ENCODE measurements at places on chromosomes 4 and X. TPM values are rescaled to one million over a fixed set of nuclear protein-coding genes. Genes with fewer than 3 reads are reported as not detected.

- no peak for DNase-seq
Measured at GRCh38 chrX:47174846-47175587, 18.6 kb upstream of the UBA1 start.

DNA sequence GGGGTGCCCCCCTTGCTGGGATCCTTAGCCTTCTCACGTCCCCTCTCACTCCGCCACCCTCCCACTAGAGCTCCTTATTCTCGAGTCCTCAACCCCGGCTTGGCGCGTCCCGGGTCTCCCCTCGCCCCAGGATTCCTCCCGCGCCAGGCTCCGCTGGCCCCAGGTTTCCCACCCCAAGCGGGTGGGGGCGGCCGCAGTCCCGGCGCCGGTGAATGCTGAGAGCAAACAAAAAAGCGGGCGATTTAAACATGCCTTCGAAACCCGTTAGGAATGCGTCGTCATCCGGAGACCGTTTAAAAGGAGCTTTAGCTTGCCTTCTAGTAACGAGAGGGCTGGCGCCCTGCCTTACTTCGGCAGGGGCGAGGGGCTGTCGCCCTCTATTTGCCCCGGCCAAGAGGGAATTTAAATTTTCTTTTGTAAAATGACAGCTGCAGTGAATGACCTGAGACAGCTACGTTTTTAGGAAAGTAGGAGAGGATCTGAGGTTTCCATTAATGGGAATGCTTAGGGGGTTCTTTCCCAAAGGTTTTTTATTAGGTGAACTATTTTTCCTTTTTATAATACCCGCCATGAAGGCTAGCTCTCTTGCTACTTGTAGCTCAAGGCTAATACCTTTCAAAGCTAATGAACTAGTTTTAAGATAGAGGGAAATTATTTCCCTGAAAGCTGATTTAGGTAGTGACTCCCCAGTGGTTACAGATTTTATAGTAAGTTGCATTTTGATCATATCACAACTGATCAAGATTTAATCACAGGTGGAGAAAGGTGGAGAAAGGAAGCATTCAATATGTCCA, 3.1 kb downstream of the JADE1 start:
- DNase-seq: peak; percentile 66

DNA sequence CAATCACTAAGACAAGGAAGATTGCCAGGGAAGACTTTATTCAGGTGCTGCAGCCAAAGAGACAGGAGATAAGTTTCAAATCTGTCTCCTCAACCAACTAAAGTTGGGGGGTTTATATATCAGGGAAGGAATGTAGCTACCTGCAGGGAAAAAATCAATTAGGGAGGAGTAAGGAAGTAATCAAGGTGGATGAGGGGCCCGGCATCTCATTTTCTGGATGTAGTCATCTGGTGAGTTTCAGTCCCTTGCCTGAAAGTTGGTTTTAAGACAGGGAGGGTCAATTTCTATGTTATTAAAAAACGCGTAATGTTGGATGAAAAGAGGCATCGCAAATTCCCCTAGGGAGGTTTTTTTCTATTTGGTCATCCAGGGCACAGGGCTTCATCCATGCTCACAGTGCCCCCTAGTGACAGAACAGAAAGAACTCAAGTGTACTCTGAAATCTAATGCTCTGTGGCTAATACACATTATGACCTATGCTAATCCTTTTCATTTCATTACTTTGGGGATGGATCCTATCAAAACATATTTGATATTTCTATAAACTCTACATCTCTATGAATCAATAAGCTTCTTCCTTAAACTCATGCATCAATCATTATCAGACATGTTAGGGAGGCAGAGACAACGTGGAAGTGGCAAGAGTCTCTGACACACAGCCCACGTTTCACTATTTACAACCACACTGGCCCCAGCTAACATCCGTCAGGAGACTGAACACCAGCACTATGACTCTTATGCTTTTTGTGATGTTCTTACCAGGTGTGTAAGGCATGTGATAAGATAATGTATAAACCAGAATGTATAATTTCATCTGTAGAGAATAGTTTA, 1577.0 kb upstream of the TENM3 start:
- peak; percentile 85 for DNase-seq

DNA sequence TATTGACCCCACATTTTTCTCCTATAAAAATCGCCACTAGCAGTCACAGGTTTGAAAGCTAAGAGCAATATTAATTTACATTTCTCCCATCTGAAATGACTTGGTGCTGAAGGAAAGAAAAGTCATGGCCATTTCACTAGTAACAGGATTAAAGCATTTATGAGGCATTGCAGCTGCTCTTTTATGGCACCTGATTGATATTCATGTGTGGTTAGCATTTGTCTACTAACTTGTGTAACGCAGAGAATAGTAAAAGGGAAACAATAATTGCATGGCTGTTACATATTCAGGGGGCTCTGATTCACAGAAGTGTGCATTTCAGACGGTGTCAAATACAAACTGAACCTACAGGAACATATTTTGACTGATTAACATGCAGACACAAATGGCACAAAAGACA, 5.2 kb downstream of the PCDH19 start:
- no peak for DNase-seq

GRCh38 chrX:149205937-149206336, 299.2 kb downstream of the IDS start:
- DNase-seq: no peak

NUDT10 gene
- total RNA-seq: not detected

- DNase-seq: no peak
Measured at GRCh38 chr4:1772853-1773538, 20.1 kb upstream of the FGFR3 start.

TMEM35A gene
- not detected for total RNA-seq

DNA sequence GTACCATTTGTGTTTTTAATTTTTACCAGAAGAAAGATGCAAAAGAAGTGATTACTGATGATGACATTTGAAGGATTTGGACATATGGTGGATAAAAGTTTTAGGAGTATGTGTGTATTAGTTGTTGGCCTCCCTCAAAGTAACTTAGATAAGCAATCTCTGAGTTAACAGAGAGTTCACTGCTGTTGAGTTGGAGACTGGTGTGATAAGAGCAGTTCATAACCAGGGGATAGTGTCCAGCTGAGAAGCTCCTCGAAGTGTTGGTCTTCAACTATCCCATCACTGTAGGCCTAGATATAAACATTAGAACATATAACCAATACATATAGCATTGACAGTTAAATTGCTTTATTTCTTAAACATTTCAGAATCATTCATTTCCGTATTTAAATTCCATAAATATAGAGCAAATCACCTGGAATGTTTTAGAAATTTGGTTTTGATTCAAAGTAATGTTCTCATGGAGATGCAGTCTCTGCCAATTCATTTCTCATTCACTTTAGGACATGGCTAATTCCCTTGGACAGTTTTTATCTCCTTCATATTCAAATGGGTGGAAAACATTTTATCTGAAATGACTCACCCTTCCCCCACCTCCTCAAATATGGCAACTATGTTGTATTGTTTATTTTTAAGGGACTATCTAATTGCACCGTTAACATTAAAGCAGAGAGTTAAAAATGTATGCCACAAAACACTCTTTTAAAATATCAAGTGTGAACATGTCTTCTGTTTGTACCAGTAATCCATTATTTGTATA, 136.8 kb upstream of the SLC4A4 start:
- DNase-seq: no peak

ASMT gene
- not detected for total RNA-seq

DNA sequence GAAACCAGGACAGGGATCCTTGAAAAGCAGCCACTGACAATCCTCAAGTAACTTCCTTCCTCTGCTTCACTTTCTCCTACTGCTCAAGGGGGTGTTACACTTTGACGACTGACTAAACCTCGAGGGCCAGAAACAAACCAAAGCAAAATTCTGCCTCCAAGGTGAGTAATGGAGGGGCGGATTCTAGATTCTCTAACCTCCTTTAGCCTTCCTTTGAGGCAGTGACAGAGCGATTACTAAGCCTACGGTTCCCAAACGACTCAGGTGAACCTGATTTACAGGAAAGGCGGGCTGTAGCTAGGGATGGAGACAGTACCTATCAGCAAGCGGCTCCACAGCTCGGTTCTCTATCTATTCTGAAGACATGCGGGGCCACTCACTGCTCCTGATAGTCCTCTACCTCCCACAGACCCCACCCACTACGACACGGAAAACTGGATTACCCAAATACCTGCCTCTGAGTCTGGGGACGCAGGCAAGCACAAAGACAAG, 487 bp downstream of the TBCK start:
- peak; percentile 54 for DNase-seq
